ENCODE measurements at places on chromosomes 2 and 18.

GRCh38 chr2:127577503-127577902 lies 42.0 kb downstream of the MYO7B start:
- no peak for DNase-seq
- H3K27me3 ChIP-seq: no peaks in the 10 kb centered on the region
- H3K4me3 ChIP-seq: no peak overlapping the region

- peak overlapping the region; percentile 25 for H3K27ac ChIP-seq
- peak; percentile 97 for DNase-seq
- no peaks in the 10 kb centered on the region for H3K36me3 ChIP-seq
- no peaks in the 10 kb centered on the region for H3K27me3 ChIP-seq
- no peak overlapping the region for H3K4me3 ChIP-seq
Measured at GRCh38 chr2:127064642-127065250, 42.2 kb downstream of the BIN1 start.

DNA sequence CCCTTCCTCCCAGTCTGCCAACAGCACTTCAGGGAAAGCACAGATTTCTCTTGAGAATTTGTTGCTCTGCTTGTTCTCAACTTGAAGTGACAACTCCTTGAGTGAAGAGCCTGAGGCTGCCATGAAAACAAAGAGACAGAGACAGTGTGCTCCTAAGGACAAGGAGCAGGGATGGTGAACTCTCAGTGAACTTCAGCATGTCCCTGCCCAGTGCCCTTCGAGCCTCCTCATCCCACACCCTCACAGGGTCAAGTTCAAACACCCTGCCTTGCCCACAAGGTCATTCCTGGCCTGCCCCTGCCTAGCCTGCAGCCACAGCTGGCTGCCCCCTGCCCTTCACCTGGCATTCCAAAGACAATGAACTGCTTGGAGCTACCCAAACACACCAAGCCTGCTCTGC lies 343.5 kb upstream of the KLHL29 start:
- no peaks in the 10 kb centered on the region for H3K36me3 ChIP-seq
- no peak overlapping the region for H3K27ac ChIP-seq
- H3K4me3 ChIP-seq: no peak overlapping the region
- H3K27me3 ChIP-seq: no peaks in the 10 kb centered on the region
- H3K4me1 ChIP-seq: no peaks in the 10 kb centered on the region
- DNase-seq: no peak

- DNase-seq: no peak
- peaks cover 19% of the 10 kb centered on the region for H3K4me1 ChIP-seq
- H3K27ac ChIP-seq: no peak overlapping the region
- no peaks in the 10 kb centered on the region for H3K27me3 ChIP-seq
Measured at GRCh38 chr2:42055573-42056514, 8.0 kb downstream of the PKDCC start.

DNA sequence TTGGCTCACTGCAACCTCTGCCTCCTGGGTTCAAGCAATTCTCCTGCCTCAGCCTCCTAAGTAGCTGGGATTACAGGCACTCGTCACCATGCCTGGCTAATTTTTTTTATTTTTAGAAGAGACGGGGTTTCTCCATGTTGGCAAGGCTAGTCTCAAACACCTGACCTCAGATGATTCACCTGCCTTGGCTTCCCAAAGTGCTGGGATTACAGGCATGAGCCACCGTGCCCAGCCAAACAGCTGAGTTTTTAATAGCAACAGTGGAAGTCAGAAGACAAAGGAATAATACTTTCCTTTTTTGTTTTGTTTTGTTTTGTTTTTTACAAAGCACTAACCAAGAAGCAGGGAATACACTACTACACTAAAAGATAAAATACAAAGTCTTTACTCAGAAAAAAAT lies 16.9 kb downstream of the GPR75 start:
- no peak overlapping the region for H3K27ac ChIP-seq
- H3K4me1 ChIP-seq: no peaks in the 10 kb centered on the region

DNA sequence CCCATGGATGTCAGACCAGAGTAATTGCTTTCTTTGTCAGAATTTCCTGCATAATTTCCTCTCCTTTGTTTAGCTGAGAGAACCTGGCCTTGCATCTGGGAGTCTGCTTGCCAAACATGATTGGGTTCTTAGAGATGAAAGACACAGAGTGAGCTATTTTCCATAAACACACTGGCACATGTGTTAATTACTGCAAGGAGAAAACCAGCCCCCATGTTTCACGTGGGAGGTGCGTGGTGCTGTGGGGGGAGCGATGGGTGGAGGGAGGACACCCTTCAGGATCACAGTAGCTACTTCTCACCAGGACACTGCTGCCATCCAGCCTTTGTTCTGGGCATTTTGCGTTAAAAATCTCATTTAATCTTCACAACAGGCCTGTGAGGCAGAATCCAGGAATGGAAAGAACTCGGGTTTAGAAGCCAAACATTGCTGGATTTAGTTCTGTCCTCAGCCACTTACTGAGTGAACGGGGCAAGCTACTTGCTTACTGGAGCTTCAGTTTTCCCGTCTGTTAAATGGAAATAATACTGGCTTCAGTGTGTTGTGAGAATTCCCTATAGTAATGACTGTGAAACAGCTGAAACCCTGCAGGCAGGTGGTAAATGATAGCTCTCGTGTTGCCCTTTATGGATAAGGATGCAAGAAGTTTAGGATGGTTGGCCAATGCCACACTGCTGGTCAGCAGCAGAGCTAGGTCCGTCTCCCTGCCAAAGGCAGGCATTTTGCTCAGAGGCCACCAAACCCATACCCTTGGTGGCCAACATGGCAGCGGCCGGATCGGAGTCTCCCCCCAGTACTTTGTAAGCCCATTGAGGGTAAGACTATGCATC lies 100.1 kb upstream of the ASAP2 start:
- no peak for DNase-seq
- H3K27me3 ChIP-seq: no peaks in the 10 kb centered on the region
- H3K36me3 ChIP-seq: no peaks in the 10 kb centered on the region
- no peak overlapping the region for H3K4me3 ChIP-seq

GRCh38 chr2:112884869-112885505 lies 26.0 kb upstream of the IL37 start:
- no peaks in the 10 kb centered on the region for H3K27me3 ChIP-seq
- H3K4me3 ChIP-seq: no peak overlapping the region
- no peak overlapping the region for H3K27ac ChIP-seq
- H3K4me1 ChIP-seq: no peaks in the 10 kb centered on the region
- no peaks in the 10 kb centered on the region for H3K36me3 ChIP-seq

- DNase-seq: no peak
- no peak overlapping the region for H3K4me3 ChIP-seq
- no peaks in the 10 kb centered on the region for H3K27me3 ChIP-seq
- H3K27ac ChIP-seq: no peak overlapping the region
Measured at GRCh38 chr2:202373490-202373889, 2.6 kb upstream of the BMPR2 start.

GRCh38 chr2:84906900-84907714 lies 1.7 kb downstream of the TMSB10 start:
- peak; percentile 92 for DNase-seq
- no peaks in the 10 kb centered on the region for H3K4me1 ChIP-seq

- no peak overlapping the region for H3K4me3 ChIP-seq
- no peaks in the 10 kb centered on the region for H3K36me3 ChIP-seq
- no peaks in the 10 kb centered on the region for H3K4me1 ChIP-seq
- no peak overlapping the region for H3K27ac ChIP-seq
- DNase-seq: no peak
Measured at GRCh38 chr2:178084273-178084672, 11.7 kb upstream of the PDE11A start.

DNA sequence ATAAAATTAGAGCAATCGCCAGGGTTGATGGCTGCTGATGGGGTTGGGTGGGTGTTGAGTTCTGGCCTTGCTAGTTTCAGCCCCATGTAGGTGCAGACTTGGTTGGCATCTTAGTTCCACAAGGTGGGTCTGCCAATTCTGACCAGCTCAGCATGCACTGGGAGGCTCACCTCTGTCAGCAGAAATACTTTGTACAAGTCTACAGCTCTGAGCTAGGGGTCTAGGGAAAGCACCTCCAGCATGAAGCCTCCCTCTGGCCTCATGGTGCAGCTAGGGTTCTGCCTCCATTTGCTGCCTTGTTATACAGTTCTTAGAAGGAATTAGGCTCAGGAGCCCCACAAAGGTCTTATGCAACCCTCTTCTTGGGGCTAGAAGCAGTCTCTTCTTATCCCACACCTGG lies 278.9 kb upstream of the HDAC4 start:
- H3K36me3 ChIP-seq: no peaks in the 10 kb centered on the region
- H3K4me3 ChIP-seq: no peak overlapping the region
- no peaks in the 10 kb centered on the region for H3K27me3 ChIP-seq
- H3K4me1 ChIP-seq: no peaks in the 10 kb centered on the region
- H3K27ac ChIP-seq: no peak overlapping the region

- no peak overlapping the region for H3K27ac ChIP-seq
- H3K36me3 ChIP-seq: no peaks in the 10 kb centered on the region
- no peak for DNase-seq
- no peaks in the 10 kb centered on the region for H3K27me3 ChIP-seq
- H3K4me1 ChIP-seq: no peaks in the 10 kb centered on the region
- no peak overlapping the region for H3K4me3 ChIP-seq
Measured at GRCh38 chr2:220998156-220998555, 573.9 kb downstream of the EPHA4 start.

- H3K27me3 ChIP-seq: no peaks in the 10 kb centered on the region
- DNase-seq: no peak
- no peaks in the 10 kb centered on the region for H3K36me3 ChIP-seq
- no peaks in the 10 kb centered on the region for H3K4me1 ChIP-seq
- no peak overlapping the region for H3K27ac ChIP-seq
Measured at GRCh38 chr18:25341831-25342230, 10.1 kb downstream of the ZNF521 start.

DNA sequence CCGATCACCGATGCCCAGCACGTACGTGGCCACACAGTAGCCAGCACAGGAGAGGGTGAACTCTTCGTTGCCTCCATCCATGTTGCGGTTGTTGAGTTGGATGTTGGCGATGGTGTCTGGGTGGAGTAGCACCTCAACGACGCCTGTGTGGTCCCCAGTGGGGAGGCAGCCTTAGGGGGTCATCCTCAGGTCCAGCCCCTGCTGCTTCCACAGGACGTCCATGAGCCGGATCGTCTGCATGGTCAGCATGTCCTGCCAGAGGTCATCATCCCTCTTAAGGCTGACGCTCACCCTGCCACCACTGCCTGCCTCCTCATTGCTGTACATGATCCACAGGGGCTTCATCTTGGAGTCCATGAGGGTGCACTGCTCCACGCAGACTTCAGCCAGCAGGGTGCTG lies 369.3 kb downstream of the CMPK2 start:
- H3K4me3 ChIP-seq: no peak overlapping the region
- no peaks in the 10 kb centered on the region for H3K36me3 ChIP-seq
- no peaks in the 10 kb centered on the region for H3K4me1 ChIP-seq
- no peak for DNase-seq
- no peak overlapping the region for H3K27ac ChIP-seq
- no peaks in the 10 kb centered on the region for H3K27me3 ChIP-seq

GRCh38 chr18:79607361-79607952 lies 72.1 kb upstream of the CTDP1 start:
- no peaks in the 10 kb centered on the region for H3K27me3 ChIP-seq
- DNase-seq: no peak
- H3K4me1 ChIP-seq: peaks cover 3% of the 10 kb centered on the region
- no peak overlapping the region for H3K4me3 ChIP-seq
